ENCODE measurements at places on chromosomes 16 and 17. TPM values are rescaled to one million over a fixed set of nuclear protein-coding genes. Genes with fewer than 3 reads are reported as not detected.

USP6 gene
- total RNA-seq: 0.20 TPM

MFSD11 gene
- 24.1 TPM for total RNA-seq

PLXDC1 gene
- 4.1 TPM for total RNA-seq

CDH3 gene
- 136 TPM for total RNA-seq

PPY gene
- not detected for total RNA-seq

RAMP2 gene
- 13.1 TPM for total RNA-seq

ADAM11 gene
- 4.1 TPM for total RNA-seq

DNASE1 gene
- total RNA-seq: 13.5 TPM

SCGB1C2 gene
- total RNA-seq: not detected

SPNS3 gene
- total RNA-seq: not detected

SOCS1 gene
- total RNA-seq: 62.5 TPM

SGCA gene
- 0.39 TPM for total RNA-seq

HAP1 gene
- 4.4 TPM for total RNA-seq

KREMEN2 gene
- 7.5 TPM for total RNA-seq

CMTM2 gene
- not detected for total RNA-seq

ARL6IP1 gene
- total RNA-seq: 151 TPM

ZNF423 gene
- total RNA-seq: 37.6 TPM

GPRC5B gene
- total RNA-seq: 104 TPM

CPD gene
- total RNA-seq: 43.0 TPM

PSMD11 gene
- 133 TPM for total RNA-seq

PRR29 gene
- 0.85 TPM for total RNA-seq

SLC52A1 gene
- total RNA-seq: 0.78 TPM

TP53TG3B gene
- not detected for total RNA-seq

LLGL2 gene
- total RNA-seq: 94.3 TPM

KRT20 gene
- total RNA-seq: 0.21 TPM

FOXN1 gene
- not detected for total RNA-seq

RASL10B gene
- 25.3 TPM for total RNA-seq

OR4D1 gene
- 0.17 TPM for total RNA-seq

KCNH4 gene
- 0.24 TPM for total RNA-seq

KRT31 gene
- total RNA-seq: not detected

FGF11 gene
- 28.0 TPM for total RNA-seq

ADAD2 gene
- total RNA-seq: 1.6 TPM

CACNG3 gene
- not detected for total RNA-seq

MT4 gene
- total RNA-seq: not detected

POLR2C gene
- 67.9 TPM for total RNA-seq

LPCAT2 gene
- total RNA-seq: 5.8 TPM

PERCC1 gene
- total RNA-seq: not detected

DNAI2 gene
- total RNA-seq: 0.23 TPM

BAIAP3 gene
- 16.5 TPM for total RNA-seq

CEP295NL gene
- 0.61 TPM for total RNA-seq

MAPK7 gene
- 38.5 TPM for total RNA-seq

MYH8 gene
- not detected for total RNA-seq

CACNB1 gene
- total RNA-seq: 11.2 TPM

NXPH3 gene
- 2.3 TPM for total RNA-seq

HNF1B gene
- 0.26 TPM for total RNA-seq

SLC2A4 gene
- 5.6 TPM for total RNA-seq

CES5A gene
- not detected for total RNA-seq
